ENCODE measurements at places on chromosomes 12 and 14.
A peak's percentile ranks its signal among the peaks of the same experiment; 100 is the strongest.

DNA sequence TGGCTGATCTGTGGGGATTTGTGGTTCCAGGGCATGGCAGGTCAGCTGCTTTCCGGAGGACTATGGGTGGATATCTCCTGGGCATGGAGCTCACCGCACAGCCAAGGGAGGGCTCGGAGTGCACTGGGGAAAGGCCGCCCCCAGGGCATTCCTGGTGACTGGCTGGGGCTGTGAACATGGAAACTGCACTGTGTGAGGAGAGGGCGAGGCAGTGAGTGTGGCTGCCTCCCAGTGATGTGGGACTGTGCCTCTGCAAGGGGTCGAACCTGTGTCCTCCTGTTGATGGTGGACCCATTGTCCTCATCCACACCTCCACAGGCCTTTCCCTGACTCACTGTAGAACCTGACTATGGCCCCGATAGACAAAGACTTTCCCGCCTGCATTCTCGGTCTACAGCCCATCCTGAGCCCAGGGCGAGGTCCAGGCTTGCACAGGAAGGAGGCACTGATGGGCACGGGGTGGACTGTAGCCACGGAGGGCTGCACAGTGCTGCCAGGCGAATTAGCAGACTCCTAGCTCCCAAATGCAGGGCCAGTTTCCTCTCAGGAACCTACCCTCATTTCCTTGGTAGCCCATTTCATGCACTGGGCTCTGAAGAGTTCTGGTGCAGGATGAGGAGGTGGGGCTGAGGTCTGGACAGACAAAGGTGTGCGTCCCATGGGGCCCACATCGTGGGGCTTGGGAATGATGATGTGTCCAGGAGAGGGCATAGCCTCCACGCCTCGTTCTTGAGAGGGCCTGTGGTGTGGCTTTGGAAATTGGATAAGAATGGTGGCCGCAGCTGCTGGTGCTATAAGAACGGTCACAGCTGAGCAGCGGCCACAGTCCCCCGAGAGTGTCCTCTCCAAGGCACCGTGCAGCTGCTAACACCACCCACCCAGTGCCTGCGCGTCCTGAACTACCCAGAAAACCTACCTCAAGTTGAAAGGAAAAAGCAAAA is 415.1 kb downstream of the TMEM121 start:
- DNase-seq = no peak

GRCh38 chr14:95065411-95065810 is 91.9 kb downstream of the DICER1 start:
- no peak for DNase-seq

DNA sequence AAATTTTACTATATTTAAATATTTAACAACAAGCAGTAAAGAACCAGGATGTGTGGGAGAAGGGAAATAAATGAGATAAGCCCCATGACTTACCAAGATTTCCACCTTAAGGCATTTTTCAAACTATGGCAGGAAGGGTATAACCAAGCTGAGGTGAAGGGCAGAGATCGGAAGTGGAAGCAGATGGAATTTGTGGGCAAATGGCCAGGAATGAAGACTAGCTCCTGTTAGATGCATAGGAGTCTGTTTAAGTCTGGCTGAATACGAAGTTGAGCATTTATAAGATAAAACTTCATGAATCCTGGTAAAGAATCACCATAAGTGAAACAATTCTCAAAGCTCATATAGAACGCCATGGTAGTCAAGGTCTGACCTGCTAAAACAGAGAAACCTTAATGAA is 163.5 kb downstream of the DIO2 start:
- no peak for DNase-seq

GRCh38 chr12:4472046-4472445 is 26.4 kb upstream of the FGF6 start:
- DNase-seq = no peak

GRCh38 chr14:75267141-75267721 is 11.4 kb upstream of the FOS start:
- no peak for DNase-seq

- DNase-seq = no peak
Measured at GRCh38 chr14:50855558-50855957, 16.3 kb upstream of the ABHD12B start.

DNA sequence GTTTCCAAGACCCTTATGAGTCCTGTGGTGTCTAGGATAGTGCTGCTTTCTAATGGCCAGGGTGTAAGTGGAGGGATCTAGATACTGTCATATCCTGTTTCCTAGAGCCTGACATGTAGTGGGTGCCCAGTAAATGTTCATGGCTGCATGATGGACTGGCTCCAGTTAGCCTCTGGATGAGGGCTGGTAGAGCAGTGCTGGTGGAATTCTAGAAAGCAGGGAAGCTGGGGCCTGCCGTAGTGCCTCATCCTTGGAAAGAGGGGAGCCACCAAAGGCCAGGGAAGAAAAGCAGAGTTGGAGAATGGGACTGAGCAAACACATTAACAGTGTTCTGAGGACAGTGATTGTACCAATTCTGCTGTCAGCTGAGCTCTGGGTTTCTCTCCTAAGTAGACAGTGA is 637 bp downstream of the GZMB start:
- no peak for DNase-seq

- DNase-seq = no peak
Measured at GRCh38 chr12:4240161-4240783, 33.3 kb upstream of the CCND2 start.

- DNase-seq = no peak
Measured at GRCh38 chr14:63663428-63664341, 22.0 kb upstream of the WDR89 start.

DNA sequence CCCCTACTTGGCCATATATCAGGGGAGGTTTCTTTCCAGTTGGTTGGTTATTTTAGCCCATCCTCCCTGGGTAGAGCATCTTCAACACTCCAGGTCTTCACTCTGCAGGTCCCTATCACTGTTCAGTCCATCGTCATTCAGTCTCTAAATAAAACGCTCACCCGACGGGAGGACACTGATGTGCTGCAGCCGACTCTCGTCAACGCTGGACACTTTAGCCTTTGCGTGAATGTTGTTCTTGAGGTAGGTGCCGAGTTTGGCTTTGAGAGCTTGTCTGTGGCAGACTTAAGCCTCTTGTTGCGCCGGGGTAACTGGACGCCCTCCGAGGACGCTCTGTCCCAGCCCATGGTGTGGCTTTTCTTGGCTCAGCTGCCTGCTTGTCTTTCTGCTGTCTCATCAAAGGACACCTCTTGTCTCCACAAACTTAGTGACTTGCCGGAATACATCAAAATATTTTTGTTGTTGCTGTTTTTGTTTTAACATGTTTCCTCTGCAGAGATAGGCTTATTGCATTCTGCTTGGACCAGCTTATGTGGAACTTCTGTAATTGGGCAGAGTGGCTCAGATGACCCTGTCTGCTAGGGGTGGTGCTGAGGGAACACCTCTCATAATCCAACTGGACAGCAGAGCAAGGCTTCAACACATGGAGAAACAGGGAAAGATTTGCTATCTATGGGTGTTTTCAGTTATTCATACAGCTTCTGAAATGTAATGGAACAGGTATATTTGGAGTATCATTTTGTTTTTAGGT is 26.5 kb downstream of the TCTN1 start:
- DNase-seq = no peak

DNA sequence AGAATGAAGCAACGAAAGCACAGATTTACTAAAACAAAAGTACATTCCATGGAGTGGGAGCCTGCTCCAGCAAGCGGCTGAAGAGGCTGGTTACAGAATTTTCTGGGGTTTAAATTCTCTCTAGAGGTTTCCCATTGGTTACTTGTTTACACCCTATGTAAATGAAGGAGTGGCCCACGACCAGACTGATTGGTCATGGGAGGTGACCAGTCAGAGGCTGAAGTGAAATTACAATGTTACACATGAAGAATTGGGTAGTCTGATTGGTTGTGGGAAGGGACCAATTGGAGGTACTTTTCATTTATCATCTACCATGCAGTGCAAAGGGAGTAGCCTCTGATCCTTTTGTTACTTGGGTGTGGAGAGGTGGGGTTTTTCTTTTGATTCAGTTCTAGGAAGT is 36.2 kb upstream of the APPL2 start:
- DNase-seq = no peak

DNA sequence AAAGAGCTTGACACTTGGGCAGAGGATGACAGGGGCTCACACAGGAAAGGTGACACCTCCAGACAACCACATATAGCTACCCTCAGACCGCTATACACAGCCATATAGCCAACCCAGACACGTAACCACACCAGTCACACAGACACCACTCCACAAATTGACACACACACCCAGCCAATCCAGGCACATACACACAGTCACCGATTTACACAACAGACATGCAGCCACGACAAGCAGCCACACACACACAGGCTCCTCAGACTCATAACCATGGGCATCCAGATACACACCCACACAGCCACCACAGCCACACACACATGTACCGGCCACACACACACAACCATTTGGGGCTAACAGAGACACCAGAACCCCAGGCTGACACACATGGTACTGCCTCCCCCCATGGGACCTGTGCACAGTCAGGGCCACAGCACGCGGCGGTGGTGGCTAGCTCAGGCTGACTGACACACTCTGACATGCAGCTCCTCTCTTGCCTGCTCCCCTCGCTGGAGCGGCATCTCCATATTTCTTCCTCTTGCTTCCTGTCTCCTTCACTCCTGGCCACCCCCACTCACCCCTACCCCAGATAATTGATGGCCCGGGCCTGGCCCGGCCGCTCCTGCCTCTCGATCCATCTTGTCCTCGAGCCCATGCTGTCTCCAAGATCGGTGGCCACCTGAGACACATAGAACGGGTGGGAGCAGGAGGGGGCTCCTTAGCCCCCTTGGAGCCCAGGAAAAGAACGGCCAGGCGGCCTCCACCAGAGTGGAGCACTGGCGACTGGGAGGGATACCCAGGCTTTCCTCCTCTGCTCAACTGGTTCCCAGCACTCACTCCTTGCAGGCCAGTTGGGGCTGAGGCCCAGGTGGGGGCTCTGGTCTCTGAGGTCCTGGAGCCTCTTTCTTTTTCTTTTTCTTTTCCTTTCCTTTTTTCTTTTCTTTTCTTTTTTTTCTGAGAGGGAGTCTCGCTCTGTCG is 6.0 kb upstream of the SHMT2 start:
- no peak for DNase-seq

- DNase-seq = peak; percentile 57
Measured at GRCh38 chr14:23562822-23563472, 4.6 kb downstream of the AP1G2 start.

- no peak for DNase-seq
Measured at GRCh38 chr14:99150236-99150635, 121.8 kb downstream of the BCL11B start.

DNA sequence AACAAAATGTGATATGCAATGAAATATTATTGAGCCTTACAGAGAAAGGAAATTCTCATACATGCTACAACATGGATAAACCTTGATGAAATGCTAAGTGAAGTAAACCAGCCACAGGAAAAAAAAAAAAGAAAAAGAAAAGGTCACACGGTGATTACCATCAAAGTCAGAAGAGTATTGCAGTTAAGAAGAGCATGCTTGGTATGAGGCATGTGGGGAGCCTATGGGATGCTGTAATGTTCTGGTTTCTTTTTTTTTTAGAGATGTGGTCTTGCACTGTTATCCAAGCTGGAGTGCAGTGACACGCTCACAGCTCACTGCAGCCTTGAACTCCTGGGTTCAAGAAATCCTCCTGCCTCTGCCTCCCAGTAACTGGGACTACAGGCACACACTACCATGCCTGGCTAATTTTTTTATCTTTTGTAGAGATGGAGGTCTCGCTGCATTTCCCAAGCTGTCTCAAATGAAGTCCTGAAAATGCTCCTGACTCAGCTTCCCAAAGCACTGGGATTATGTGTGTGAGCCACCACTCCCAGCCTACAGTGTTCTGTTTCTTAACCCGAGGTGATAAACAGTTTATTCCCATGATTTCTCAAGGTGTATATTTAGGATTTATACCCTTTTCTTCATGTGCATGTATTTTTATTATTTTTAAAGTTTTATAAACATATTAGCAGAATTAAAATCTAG is 96.2 kb downstream of the SEC23A start:
- DNase-seq = no peak

DNA sequence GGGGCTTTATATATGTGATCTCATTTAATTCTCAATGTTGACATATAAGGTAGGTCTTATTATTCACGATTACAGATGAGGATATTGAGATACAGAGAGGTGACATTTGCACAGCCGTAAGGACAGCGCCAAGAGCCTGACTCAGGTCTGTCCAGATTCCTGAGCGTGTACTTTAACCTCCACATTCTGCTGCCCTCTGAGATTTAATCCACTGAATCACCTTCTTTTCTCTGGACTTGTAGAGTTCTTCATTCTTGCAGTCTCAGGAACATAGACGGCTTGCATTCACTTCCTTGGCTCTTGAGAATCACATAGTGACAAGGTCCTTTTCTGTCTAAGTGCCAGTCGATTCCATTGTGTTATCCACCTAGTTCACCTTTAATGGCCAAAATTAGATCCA is 141.0 kb upstream of the ARHGAP5 start:
- DNase-seq = no peak

DNA sequence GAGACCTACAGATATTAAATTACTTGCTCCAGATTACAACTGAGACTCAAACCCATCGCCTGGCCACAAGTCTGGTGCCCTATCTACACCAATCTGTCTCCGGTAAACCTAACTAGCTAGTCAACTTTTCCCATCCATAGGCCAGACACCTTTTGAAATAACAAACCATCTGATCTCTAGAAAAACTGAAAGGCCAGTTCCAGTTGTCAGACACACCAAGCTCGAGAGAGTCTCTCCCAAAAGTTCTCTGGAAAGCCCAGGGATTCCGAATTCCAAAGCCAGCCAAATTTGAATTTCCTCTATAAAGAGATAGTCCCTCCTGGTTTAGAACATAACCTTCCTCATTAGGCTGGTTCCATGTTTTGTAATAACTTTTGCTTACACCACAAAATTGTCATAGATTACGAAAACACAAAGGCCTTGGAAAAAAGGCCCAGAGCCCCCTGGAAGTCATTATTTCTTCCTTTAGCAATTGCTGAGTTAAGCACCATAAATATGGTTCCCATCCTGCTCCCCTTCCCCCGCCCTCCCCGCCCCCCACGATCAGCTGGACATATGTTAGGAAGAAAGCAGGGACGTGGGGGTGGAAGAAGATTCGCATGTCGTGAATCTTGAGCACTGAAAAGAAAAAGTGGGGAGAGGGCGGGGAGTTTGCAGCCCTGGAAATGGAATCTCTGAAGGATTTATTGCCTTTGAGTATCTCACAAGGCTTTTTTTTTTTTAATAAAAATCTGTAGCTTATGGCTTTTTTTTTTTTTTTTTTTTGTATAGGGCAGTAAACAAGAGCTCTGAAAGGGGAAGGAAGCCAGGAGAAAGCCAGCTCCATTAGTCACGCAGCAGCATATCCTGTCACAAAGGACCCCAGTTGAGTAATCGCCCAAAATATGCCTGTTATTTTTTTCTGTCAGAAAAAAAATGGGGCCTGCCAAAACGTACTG is 110.4 kb downstream of the ZFP36L1 start:
- DNase-seq = no peak

Measured in stimulated activated CD4-positive, alpha-beta T cell treated with anti-CD3 and anti-CD28 coated beads, Interleukin-12 subunit alpha, Interleukin-12 subunit beta, amount 100 ng/mL, for 4 hours (primary cell).